ENCODE measurements at places on chromosomes 6 and 20.

- DNase-seq: no peak
These were observed 82.7 kb downstream of the SSR1 start for GRCh38 chr6:7230327-7230691.

GRCh38 chr20:54091120-54091480, 20.7 kb upstream of the BCAS1 start:
- no peak for DNase-seq

DNA sequence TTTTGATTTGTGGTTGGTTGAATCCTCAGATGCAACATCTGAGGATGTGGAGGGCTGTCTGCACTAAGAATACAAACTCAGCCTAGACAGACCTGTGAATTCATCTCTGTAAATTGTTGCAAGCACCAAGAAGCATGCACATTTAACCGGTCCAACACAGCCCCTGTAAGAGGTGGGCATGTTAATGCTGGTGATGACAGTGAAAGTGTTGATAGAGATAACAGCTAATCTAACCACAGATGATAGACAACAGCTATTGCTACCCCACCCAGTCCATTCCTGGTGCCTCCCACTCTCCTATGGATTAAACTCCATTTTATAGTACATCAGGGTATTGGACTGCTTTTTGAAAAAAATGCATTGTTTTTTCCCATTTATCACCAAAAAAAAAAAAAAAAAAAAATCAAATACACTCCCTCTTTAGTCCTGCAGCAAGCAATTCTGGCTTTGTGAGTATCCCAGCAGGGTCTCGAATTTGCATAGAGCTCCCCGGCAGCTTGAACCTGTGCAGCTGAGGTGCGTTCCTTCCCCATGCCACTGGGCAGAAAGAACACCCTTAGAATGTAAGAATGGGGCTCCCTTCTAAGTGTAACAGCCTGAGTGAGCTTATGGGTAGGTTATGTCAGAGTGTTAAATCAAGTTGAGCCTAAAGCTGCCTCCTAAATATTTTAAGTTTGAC, 270.9 kb upstream of the JARID2 start:
- DNase-seq: no peak

DNA sequence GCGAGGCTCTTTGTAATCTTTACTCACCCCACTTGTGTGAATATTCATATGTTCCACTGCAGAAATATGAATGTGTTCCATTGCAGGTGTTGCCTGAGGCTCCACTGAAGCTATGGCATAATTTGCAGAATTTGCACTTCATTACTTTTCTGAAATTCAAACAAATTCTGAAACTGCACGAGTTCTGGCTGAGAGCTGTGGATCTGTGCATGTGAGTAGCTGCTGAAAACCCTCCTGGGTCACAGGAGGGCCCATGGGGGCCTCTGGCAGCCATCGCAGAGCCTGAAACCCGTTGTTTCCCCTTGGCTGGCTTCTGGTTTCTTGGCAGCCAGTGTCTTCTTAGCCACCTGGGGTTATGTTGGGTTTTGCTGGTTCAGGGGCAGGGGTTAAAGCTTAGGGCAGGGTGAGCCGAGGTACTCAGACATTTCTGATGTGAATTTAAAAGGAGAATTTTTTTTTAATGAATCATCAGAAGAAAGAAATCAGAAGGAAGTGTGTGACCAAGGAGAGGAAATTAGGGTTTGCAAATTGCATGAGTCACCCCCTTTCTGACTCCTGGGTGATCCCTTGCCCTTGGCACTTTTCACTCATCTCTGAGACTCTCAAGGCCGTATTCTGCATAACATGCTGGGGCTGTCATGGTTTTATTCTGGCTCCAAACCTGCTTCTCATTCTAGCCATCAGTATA, 40.6 kb downstream of the TOX2 start:
- DNase-seq: no peak

GRCh38 chr6:51949526-51949925, 137.9 kb downstream of the PKHD1 start:
- no peak for DNase-seq

DNA sequence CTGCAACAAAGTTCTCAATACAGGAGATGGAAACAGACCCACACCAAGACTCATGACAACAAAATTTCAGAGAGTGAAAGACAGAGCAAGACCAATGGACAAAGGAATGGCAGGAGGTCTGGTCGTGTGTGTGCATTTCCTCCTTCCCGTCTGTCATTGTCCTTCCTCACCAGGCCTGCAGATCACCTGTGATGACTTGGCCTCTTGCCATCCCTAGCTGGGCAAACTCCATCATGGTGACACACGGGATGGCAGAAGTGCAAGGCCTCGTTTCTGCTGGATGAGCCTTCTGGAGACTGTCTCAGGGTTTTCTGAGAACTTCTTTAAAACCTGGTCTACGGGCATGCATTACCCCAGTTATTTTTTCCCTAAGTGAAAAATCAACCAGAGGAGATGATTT, 49.2 kb downstream of the RPP21 start:
- DNase-seq: no peak

DNA sequence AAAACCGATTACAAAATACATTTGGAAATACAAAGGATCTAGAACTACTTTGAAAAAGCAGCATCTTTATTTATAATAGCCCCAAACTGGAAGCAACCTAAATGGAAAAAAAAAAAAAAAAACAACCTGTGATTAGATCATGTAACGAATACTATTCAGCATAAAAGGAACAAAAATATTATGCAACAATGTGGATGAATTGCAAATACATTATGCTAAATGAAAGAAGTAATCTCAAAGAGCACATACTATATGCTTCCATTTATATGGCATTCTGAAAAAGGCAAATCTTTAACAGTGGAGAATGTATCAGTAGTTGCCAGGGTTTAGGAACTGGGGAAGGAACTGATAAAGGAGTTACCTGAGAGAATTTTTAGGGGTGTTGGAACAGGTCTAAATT, 28.9 kb downstream of the IRAK1BP1 start:
- no peak for DNase-seq

GRCh38 chr6:56579155-56579851, 63.4 kb downstream of the DST start:
- DNase-seq: no peak

DNA sequence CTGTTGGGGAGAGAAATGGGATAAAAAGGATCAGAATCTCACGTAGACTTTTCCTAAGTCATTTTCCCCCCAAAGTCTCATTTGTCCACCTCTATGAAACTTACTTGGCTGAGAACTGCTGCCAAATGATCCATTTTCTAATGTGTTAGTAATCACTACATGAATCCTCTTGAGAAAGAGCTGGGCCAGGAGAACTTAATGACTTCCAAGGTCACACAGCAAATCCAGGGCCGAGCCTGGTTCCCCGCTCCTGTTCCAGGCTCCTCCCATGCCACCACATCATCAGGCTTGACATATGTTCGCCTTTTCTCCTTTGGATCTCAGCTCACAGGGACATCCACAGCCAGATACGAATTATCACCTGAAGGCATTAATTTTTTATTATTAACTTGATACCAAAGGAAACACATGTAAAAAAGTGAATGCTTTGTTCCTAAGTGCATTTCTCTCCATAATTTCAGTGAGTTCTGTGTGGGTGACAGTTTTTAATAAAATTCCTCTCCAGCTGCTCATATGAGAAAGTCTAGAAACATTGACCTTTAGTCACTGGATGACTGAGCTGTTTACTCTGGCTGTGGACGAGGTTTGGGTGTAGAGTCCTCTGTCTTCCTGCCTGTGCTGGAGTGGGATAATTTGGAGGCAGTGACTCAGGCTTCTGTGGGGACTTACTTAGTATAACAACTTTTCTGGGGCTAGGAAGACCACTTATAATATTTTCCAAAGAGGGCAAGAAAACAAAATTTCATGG, 276.3 kb downstream of the PAX1 start:
- DNase-seq: no peak

GRCh38 chr6:29968905-29969304, 26.6 kb downstream of the HLA-A start:
- DNase-seq: no peak

DNA sequence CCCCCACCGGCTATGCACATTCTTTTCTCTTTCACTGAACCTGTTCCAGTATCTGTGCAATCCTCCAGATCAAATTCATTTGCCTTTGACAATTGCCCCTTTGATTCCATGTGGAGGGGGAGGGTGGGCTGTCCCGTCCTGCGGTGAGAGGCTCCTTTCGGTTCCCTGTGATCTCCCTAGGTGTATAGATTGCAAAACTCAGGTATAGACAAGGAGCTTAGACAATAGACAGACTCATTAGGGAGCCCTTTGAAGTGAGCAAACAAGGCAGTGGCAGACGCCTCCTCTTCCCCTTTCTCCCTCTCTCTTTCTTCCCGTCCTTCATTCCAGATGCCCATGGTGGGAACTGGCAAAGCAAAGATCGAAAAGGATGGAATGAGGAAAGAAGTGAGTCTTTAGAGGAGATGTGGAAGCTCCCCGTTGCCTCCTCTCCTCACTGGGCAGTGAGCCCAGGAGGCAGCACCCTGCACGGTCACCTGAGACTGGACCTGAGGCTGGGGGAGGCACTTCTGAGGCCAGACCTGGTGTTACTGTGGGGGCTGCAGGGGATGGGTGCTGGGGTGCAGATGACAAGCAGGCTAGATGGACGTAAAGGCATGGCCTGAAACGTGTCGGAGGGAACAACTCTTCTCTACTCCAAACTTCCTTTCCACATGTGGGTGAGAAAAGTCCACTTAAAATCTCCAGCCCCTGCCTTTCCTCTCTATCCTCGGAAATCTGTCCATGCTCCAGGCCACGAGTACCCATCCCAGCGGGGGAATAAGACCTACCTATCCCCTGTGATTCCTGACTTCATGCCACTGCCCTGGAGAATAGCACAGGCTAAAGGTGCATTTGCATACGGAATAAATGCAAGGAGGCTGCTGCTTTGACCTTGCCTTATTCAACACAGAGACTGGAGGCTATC, 256.6 kb upstream of the FOXQ1 start:
- DNase-seq: no peak

DNA sequence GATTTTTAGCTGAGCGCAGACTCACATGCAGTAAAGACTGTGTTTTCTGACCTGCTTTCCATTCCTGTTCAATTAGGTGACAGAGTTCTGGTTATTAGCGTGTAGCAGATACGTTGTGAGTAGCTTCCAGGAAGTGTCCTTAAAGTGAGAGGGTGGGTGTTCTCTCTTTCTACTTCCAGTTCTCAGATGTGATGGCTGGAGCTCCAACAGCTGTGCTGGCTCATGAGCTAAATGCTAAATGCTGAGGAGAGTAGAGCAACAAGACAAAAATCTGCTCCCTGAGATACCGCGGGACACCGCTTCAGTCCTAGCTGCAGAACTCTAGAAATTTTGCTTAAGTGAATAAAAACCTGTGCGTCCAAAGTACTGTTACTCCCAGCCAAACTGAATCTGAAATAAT, 38.2 kb upstream of the FYN start:
- no peak for DNase-seq

- no peak for DNase-seq
These were observed 301.2 kb downstream of the TBC1D32 start for GRCh38 chr6:121033091-121033490.

- DNase-seq: no peak
These were observed 528.9 kb downstream of the MAFB start for GRCh38 chr20:40160097-40160550.

DNA sequence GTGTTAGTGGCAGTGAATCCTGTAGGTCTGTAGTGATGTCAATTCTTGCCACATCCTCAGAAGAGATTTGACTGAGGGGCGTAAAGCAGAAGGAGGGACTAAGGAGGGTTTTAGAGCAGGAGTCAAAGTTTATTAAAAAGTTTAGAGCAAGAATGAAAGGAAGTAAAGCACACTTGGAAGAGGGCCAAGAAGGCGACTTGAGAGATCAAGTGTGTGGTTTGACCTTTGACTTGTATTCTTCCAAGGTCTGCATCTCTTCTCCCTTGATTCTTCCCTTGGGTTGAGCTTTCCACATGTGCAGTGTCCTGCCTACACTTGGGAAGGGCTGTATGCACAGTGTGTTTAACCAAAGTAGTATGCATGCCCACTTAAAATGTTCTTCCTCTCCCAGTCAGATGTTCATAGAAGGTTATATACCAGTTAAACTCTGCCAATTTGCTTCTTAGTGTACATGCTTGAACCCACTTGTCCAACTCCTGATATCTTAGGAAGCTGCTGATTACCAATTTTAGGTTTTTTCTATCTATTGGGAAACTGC, 627.6 kb downstream of the MMUT start:
- no peak for DNase-seq

DNA sequence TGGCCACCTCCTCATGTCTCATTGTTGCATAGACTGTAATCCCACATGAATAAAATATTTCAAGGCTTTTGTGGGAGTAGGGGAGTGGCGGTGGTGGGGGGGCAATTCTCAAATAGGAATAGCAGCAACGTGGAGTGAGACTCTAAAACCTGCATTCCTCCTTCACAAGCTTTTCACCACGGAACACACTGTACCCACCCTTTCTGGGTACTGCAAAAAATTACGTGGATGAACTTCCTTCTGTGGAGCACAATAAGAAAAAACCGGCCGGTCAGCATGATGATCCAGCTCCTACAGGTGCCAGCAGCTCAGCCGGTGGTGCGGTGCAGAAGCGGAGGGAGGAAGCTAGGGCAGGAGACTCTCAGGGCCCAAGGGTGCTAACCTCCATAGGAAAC, 930 bp upstream of the RRAGD start:
- no peak for DNase-seq

GRCh38 chr6:24777227-24777626, 2.5 kb downstream of the GMNN start:
- no peak for DNase-seq

DNA sequence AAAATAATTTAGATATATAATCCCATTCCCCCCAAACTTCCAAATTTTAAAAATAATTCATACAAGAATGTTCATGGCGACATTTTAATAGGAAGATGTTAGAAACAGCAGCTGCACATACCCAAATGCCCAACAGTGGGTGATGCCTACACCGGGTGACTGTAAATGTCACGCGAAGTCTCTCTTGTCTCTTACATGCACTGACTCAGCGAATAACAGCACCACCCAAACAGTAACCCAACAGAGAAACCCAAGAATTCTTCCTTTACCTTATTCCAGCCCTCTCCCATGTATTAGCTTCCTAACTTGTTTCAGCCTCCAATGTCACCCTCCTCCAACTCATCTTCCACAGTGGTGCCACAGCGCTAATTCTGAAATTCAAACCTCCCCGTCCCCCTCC, 74.5 kb upstream of the E2F3 start:
- no peak for DNase-seq

DNA sequence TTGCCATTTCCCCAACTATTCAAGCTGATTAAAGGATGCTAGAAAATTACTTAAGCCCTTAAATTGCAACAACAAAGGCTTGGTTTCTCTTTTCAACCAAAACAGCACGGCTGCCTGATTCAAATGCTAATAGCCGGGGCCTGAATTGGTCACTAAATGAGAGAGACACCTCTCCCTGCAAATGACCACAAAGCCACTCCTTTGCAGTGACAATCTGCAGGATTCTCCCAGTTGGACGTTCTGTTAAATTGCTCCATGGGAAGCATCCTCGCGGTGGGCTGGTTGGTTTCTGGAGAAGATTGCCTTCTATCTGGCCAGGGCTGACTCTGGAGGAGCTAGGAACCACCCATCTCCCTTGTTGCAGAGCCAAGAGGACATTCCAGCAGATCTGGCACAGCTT, 29.7 kb upstream of the TBXT start:
- DNase-seq: no peak

GRCh38 chr20:44527716-44528199, 5.9 kb upstream of the SERINC3 start:
- no peak for DNase-seq

- DNase-seq: no peak
These were observed 4.4 kb downstream of the PI16 start for GRCh38 chr6:36958775-36959554.

- DNase-seq: no peak
These were observed 178.2 kb downstream of the SYNE1 start for GRCh38 chr6:152458648-152459644.

Measured in cerebellar nuclear complex (tissue), 1 donor.